ENCODE measurements at places on chromosomes 13 and 19.

GRCh38 chr19:35671818-35672217, 5.5 kb downstream of the UPK1A start:
- no peak for DNase-seq

DNA sequence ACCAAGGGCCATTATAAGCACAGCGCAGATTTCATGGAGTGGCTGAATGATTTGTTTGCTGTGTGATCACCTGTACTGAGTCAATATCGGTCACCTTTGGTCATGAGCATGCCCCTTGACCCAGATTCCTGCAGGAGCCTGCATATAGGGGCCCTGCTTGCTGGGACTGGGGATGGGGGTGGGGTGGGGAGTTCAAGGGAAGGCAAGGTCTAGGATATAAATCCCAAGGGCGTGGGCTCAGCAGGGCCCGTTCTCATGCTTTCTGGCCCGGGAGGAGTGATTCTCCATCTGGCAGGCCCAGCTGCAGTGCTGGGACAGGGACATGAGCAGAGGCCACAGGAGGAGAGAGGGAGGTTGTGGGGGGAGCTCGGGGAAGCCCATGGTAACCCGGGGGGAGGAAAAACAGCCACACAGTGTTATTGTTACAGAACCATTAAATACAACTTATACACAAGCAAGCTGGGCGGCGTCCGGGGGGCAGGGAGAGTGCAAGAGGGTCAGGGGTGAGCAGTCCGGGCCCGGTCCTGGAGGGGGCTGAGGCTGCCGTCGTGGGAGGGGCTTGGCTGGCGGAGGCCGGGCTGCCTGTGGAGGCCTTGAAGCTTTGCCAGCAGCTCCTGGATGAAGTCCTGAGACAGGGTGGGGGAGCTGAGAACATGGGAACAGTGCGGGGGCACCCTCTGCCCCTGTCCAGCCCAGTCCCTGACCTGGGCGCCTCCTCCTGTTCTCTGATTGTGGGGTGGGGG, 5.2 kb downstream of the PPP1R14A start:
- DNase-seq, result no peak

DNA sequence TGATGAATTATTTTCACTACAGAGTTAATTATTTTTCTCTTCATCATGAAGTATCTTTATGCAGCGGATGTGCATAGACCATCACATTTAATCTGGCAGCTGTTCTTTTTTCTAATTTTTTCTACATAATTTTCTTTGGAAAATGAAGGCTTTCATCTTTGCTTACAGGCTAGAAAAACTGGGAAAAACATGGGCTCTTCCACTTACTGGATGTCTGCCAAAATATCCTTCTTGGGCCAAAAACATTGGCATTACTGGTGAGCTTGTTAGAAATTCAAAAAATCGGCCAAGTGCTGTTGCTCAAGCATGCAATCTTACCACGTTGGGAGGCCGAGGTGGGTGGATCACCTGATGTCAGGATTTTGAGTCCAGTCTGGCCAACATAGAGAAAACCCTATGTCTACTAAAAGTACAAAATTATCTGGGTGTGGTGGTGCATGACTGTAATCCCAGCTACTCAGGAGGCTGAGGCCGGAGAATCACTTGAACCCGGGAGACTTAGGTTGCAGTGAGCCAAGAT, 176.8 kb downstream of the ZNF737 start:
- DNase-seq, result no peak

DNA sequence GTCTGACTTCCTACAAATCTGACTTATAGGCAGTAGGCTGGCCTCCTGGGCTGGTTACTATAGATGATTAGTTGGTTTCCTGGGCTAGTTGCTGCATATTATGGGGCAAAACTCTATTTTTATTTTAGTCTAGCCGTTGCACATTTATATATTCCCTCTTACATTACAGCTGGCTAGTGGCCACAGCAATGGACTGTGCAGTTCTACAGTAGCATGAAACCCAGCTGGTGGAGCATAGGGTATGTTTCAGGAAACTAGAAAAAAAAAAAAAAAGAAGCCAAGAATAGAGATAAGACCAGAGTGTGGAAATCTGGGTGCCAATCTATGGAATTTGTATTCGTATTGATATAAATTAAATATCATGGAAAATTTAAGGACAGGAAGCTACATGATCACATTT, 304.4 kb upstream of the NBEA start:
- DNase-seq, result no peak

GRCh38 chr13:101946401-101946800, 455.4 kb downstream of the FGF14 start:
- DNase-seq, result no peak

DNA sequence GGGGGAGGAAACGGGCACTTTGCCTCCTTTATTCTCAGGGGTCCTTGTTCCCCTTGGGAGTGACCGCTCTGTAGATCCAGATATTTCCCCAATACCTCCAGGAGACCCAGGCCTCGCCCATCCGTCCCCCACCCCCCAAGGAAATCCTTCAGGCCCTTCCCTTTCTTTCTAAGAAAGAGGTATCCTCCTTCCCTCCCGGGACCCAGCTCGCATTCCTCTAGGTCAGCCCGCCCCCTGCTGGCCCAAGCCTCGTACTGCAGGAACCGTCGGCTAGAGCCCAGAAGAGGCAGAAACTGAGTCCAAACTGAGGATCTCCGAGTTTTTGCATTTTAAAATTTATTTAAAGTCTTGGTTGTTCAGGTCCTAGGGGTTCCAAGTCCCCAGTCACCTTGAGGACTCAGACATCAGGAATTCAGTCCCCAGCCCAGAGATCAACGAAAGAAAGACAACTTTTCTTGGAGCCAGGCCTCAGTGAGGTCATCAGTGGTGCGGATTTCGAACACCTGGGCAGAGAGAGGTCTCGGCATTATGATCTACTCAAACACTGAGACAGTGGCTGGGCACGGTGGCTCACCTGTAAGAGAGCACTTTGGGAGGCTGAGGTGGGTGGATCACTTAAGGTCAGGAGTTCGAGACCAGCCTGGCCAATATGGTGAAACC, 7.5 kb upstream of the LRFN1 start:
- DNase-seq, result no peak

- no peak for DNase-seq
Observed at GRCh38 chr19:7857727-7858108, 16.5 kb downstream of the PRR36 start.

- DNase-seq, result no peak
Observed at GRCh38 chr13:93146584-93147297, 79.9 kb upstream of the GPC6 start.

- DNase-seq, result no peak
Observed at GRCh38 chr13:81493144-81493543, 1152.2 kb upstream of the SPRY2 start.

DNA sequence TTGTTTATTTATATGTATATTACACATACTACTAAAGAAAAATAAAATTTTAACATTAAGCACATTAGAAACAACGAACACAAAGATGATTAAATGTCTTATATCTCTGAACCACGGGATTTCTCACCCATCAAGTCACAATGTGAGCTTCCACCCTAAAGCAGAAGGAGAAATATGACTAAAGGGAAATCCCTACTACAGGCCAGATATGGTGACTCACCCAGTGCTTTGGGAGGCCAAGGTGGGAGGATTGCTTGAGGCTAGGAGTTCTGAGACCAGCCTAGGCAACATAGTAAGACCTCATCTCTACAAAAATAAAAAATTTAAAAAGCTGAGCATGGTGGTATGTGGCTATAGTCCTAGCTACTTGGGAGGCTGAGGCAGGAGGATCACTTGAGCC, 24.6 kb downstream of the DCT start:
- no peak for DNase-seq

DNA sequence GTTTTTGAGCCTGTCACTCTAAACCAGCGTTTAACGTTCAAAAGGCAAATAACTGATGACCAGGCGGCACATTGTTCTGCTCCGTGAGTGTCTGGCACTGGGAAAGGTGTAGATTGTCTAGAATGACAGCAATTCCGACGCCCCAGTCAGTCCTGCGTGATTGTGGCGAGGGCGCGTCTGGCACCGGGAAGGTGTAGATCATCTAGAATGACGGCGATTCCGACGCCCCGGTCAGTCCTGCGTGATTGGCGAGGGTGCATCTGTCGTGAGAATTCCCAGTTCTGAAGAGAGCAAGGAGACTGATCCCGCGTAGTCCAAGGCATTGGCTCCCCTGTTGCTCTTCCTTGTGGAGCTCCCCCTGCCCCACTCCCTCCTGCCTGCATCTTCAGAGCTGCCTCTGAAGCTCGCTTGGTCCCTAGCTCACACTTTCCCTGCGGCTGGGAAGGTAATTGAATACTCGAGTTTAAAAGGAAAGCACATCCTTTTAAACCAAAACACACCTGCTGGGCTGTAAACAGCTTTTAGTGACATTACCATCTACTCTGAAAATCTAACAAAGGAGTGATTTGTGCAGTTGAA, 26.1 kb upstream of the NDUFS7 start:
- DNase-seq, result no peak

Measured in glomerular endothelial cell (primary cell).